ENCODE measurements at places on chromosomes 2 and 18.

DNA sequence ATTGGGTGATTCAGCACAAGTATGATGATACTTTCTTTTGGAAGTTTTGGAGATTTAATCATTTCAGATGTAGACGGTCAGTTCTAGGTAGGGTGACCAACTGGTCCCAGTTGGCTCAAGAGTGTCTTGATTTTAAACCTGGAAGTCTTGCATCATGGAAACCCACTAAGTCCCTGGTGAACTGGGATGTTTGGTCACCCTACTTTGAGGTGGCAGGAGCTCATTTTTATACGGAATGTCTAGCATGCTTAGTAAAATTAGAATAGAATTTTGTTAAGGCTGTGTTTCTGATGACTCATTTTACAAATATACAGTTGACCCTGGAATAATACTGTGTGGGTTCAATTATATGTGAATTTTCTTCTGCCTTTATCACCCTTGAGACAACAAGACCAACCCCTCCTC is 61.5 kb upstream of the DOCK10 start:
- DNase-seq, result no peak

GRCh38 chr2:46921676-46922448 is 6.3 kb upstream of the MCFD2 start:
- DNase-seq, result no peak

GRCh38 chr2:219769090-219769910 is 141.9 kb downstream of the SLC4A3 start:
- no peak for DNase-seq

DNA sequence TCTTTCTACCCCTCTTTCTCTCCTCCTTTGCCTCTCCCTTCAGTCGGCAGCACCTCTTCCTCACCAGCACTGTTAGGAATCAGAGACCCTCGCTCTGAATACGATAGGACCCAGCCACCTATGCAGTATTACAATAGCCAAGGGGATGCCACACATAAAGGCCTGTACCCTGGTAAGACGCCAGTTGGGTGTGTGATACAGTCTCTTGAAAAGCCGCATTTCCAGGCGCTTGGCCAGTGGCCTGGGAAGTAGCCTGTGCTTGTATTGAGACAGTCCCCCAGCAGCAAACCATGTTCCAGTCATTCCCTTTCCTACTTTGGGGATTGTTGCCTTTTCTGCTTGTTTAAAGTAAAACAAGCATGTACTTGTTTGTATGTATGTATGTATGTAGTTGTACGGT is 118.4 kb upstream of the DAPL1 start:
- DNase-seq, result no peak

DNA sequence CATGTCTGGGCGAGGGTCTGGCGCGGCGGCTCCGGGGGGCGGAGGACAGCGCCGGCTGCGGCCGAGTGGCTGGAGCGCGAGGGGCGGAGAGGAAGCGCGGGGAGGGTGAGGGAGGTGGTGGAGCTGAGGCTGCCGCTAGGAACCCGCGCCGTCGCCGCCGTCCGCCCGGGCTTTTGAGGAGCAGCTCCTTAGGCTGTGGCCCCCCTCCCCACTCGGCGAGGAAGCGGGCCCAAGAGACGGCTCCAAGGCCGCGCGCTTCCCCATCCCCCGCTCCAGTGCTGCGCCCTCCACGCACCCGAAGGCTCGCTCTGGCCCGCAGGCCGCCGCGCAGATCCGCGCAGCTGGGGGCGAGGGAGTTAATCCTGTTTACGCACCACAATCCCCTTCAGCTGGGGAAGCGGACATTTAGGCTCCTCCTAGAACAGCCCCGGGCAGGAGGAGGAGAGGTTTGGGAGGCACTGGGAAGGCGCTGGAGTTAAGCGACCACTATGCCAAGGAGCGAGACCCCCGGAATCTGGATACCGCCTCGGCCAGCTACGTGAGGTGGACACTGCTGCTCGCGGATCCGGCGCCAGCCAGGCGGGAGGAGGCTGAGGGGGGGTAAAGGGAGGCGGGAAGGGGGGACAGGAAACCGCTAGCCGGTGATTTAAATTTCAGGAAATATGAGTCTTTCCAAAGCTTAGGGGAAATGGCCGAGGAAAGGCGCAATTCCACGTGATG is at the start of gene CNRIP1:
TSS of gene CNRIP1 (minus strand) at position 552 of the 720 bp plus-strand sequence. CDS start at position 3, 549 bp downstream.
- DNase-seq, result no peak

- DNase-seq, result no peak
These were observed 49.8 kb upstream of the THOC1 start for GRCh38 chr18:317618-318017.

DNA sequence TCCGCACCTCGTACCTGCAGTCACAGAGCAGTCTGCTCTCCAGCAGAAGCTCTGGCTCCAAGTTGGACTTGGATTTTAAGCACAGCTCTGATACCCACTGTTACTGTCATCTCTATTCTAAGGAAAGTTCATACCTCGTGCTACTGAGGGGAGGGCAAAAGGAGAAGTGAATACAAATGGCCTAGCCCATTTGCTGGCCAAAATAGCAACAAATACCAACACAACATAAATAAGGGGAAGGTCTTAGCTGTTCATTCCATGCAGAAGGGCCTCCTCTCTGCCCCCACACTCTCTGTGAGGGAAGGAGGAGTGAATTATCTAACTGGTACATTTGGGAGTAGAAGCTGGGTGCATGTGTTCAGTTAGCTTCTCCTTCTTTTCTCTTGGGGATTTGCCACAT is 739.4 kb upstream of the RAB6C start:
- DNase-seq, result no peak

DNA sequence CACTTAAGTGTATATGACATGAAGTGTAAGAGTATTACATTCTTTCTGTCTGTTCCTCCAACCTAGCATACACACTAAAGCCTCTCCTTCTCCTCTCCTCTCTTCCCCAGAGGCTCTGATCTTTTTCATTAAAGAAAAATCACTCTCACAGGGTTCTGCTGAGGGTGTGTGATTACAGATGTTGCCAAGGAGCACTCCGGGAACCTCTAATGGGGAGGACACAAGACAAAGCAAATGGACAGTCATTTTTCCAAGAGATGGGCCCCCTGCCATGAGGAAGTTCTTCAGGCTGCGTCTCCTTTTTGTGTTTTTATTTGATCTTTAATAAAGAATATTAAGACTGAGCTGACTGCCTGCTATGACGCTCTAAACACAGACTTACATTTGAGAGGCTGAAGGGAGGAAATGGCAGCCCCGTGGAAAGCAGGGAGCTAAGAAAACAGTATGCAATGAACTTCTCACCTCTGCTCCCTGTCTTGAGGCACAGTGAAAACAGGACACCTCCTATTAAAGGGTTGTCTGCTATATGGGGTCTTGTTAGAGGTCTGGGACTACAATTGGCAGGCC is 578.1 kb downstream of the PIK3C3 start:
- DNase-seq, result no peak

GRCh38 chr2:200944467-200945394 is 18.7 kb downstream of the ORC2 start:
- peak; percentile 48 for DNase-seq

DNA sequence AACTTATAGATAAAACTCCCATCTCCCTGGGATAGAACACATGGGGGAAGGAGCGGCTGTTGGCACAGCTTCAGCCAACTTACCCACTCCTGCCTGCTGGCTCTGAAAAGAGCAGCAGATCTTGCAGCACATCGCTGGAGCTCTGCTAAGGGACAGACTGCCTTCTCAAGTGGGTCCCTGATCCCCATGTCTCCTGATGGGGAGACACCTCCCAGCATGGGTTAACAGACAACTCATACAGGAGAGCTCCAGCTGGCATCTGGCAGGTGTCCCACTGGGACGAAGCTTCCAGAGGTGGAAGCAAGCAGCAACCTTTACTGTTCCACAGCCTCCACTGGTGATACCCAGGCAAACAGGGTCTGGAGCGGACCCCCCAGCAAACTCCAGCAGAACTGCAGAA is 673.3 kb downstream of the NRXN1 start:
- no peak for DNase-seq

DNA sequence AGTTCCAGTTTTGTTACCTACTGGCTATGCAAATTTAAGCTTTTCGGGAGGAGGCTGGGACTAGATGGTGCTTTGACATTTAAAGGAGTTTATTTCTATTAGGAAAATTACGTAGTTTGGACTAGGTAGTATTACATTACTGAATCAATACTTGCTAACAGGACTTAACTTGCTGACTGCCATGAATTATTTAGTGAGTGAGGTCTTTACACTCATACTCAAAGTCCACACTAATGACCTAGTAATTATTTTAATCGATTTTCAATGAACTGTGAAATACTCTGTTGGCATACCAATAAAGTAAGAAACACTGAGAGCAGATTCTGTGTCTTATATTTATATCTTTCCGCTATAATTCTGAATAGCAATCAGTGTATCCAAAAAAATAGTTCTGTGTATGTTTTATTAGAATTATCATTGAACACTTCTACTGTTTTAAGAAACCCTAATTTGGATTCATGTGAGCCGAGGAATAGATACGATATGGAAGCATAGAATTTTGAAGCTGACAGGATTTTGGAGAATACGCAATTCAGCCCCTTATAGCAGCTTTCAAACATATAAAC is 55.0 kb downstream of the CHST9 start:
- no peak for DNase-seq

GRCh38 chr18:13418013-13418710 is 199.6 kb downstream of the LDLRAD4 start:
- DNase-seq, result no peak

- no peak for DNase-seq
These were observed 16.9 kb downstream of the SLC66A2 start for GRCh38 chr18:79934311-79935097.

DNA sequence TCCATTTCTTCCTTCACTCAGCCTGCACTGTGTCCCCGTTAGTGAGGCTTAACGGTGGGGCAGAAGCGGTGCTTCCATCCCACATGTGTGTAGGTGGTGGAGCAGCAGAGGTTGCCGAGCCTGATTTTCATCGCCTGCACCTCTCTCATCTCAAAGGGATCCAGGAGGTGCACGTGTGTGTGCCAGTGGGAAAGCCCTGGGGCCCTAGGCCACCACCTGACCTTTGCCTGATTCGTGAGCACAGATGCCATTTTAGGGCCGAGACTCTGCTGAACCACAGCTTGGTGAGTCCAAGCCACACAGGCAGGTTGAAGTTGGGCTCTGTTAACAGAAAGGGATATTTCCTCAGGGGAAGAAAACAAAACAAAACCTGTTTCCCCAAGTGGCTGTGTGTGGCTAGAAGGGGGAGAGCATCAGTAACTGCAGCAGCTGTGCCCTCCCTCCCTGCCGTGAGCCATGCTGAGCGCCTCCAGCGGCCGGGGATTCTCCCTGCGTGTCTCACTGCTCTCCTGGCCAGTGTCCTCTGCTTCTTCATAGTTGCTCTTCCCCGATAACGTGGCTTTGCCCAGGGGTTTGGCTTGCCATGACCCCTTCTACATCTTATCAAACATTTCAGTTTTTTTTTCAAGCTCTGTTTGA is 81.5 kb downstream of the MAPRE2 start:
- no peak for DNase-seq

GRCh38 chr2:179139506-179139905 is 89.6 kb upstream of the CCDC141 start:
- DNase-seq, result no peak

- no peak for DNase-seq
These were observed 62.5 kb downstream of the GORASP2 start for GRCh38 chr2:170991398-170992182.

GRCh38 chr2:102424754-102425153 is 1.8 kb downstream of the IL18RAP start:
- no peak for DNase-seq

- DNase-seq, result no peak
These were observed 214.6 kb downstream of the TRIB2 start for GRCh38 chr2:12931186-12931844.

DNA sequence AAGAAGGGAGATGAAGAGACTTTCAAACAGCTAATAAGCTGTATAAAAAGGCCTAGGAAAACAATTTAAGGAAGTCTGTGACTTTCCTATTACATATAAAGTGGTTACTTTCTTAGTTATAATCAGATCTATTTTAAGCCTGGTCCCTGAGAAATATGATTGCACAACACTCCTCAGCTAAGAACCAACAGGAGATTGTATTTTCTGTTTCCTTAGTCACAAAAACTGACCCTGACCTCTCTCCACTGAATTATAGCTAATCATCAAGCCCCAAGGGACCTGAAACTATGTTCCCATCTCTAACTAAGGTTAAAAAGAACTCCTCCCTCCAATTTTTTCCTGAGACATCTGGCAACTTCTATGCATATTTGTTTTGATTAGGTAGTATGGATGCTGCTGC is 106.9 kb downstream of the ROCK1 start:
- no peak for DNase-seq

- DNase-seq, result no peak
These were observed 73.6 kb upstream of the NCK2 start for GRCh38 chr2:105671156-105671555.

DNA sequence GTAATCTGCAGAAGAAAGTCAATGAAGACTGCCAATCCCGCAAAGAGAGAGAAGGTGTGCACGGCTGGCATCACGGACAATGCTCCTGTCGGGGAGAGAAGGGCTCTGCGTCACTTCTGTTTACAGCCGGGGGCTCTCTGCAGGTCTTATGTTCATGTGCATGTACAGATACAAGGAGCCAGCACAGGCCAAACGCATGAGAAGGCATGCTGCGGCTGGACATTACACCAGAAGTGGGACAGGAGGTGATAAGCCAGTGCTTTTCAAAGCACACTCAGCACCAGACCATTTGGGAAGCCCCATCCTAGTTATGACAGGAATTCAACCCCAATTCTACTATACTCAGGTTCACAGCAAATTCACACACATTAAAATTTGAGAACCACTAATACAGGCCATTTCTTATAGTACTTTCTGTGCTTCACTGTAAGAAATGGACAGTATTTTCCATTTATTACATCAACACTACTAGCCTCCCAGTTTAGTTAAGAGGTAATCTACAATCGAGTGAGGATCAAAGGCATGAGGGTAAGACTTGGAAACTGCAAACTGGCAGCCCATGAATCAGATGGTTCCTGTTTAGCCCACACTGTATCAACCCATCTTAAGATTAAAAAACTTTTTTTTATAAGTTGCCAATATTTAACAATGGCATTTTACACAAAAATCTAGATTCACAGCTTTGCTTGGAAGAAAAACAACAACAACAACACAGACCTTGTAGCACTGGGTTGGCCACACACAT is 38.2 kb downstream of the RMC1 start:
- no peak for DNase-seq

- DNase-seq, result no peak
These were observed 178.9 kb upstream of the SERPINE2 start for GRCh38 chr2:224217962-224218347.

GRCh38 chr18:48428475-48429177 is 19.4 kb upstream of the ZBTB7C start:
- DNase-seq, result no peak

DNA sequence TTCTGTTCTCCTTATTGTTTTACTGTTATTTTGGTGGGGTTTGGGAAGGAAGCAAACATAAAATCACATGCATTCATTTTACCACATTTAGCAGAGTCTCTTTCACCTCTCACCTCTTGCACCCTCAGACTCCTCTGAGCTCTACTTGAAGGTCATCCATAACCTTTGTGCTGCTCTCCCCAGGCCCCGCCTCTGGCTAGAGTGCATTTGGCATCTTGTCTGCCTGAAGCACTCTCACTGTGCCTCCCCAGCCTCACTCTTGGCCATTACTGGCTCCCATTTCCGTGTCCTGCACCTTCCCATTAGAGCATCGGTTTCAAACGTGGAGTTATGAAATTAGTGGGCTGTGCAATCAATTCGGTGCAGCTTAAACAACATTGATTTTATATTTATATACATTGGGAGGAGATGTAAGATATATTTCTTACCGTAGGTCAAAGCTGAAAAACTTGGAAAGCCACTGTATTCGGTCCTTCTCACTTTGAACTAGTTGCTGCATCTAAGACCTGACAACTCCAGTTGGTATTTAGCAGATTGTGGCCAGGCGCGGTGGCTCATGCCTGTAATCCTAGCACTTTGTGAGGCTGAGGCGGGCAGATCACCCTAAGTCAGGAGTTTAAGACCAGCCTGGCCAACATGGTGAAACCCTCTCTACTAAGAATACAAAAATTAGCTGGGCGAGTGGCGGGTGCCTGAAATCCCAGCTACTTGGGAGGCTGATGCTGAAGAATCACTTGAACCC is 6.9 kb upstream of the ZFAND2B start:
- no peak for DNase-seq

All from stimulated activated CD8-positive, alpha-beta memory T cell treated with anti-CD3 and anti-CD28 coated beads, Interleukin-15, amount 100 ng/mL, for 48 hours (primary cell).